Effector memory CD4-positive, alpha-beta T cell (primary cell): ENCODE measurements at places on chromosomes 5 and 9.

- DNase-seq = no peak
Observed at GRCh38 chr5:107512029-107512428, 158.7 kb downstream of the EFNA5 start.

GRCh38 chr5:54895816-54896341 lies 89.5 kb downstream of the ESM1 start:
- DNase-seq = no peak

GRCh38 chr9:18979367-18979766 lies 53.6 kb downstream of the SAXO1 start:
- no peak for DNase-seq

GRCh38 chr5:128774605-128775004 lies 190.7 kb upstream of the SLC27A6 start:
- DNase-seq = no peak

DNA sequence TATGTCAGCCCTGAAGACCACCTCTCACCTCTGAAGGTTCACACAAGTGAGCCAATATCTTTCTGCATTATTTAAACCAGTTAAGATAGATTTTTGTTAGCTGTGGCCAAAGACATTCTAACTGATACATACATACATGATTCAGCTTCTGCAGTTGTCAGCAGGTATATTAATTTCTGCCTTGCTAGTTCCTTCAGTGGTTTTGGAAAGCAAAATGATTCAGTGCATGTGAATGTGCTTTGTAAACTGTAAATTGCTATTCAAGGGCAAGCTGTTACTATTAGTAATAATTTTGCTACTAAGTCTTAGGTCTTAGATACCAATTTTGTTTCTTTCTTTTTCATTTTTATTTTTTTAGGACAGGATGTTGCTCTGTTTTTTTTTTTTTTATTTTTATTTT lies 89.2 kb upstream of the ERBIN start:
- no peak for DNase-seq

- DNase-seq = no peak
Observed at GRCh38 chr5:61768692-61769281, 436.7 kb downstream of the ZSWIM6 start.

DNA sequence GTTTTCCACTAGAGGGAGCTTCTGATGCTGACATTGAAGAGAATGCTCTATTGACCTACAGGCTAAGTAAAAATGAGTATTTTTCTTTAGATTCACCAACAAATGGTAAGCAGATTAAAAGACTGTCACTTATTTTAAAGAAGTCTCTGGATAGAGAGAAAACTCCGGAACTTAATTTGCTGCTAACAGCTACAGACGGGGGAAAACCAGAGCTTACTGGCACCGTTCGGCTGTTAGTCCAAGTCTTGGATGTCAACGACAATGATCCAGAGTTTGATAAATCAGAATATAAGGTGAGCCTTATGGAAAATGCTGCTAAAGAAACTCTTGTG lies 764 bp downstream of the PCDHA11 start:
- no peak for DNase-seq

- no peak for DNase-seq
Observed at GRCh38 chr9:135073081-135073740, 14.3 kb upstream of the OLFM1 start.

DNA sequence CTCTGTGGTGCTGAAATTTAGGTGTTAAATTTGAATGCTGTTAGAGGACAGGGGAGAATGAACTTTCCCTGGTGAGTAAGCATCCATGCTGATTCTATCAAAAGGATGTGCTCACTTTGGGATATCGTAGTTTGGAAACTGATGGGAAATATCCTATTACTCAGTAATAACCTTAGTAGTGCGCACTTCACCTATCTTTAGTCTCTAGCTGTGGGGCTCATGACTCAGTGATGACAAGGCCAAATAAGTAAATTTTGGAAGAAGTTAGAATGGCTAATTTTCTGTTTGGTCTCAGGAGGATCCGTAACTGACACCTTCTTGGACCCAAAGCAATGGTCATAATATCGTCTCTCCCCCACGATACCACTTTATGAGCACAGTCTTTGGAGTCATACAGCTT lies 448.4 kb downstream of the PSAT1 start:
- no peak for DNase-seq

- DNase-seq = no peak
Observed at GRCh38 chr5:116614603-116614920, 39.9 kb upstream of the SEMA6A start.

DNA sequence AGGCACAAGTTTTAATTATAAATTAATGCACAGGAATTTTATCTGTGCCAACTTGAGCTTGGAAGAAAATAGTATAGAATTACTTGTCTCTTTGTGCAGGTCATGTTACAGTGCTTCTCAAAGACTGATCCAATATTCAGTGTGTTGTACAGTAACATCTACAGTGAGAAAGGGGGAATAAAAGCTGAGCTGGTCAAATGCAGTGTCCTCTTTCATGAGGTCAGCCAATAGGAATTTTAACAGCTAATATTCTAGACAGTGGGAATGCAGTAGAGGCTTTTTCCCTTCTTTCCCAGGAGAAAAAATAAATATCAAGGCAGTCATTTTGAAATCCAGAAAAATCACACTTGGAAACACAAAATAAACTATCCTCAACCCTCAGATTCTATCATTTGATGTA lies 95.7 kb upstream of the ITGA1 start:
- no peak for DNase-seq

- no peak for DNase-seq
Observed at GRCh38 chr9:35892051-35892450, 14.0 kb upstream of the HRCT1 start.

- no peak for DNase-seq
Observed at GRCh38 chr5:100855937-100856430, 47.1 kb downstream of the ST8SIA4 start.

- no peak for DNase-seq
Observed at GRCh38 chr5:104344809-104345208, 782.2 kb upstream of the NUDT12 start.

- no peak for DNase-seq
Observed at GRCh38 chr9:123232332-123232731, 36.1 kb downstream of the STRBP start.

- DNase-seq = no peak
Observed at GRCh38 chr5:149408252-149409099, 29.4 kb upstream of the IL17B start.

GRCh38 chr9:26946753-26947727 lies at the start of gene PLAA:
PLAA (minus strand) TSS chr9:26947242; CDS start chr9:26947045, 197 bp downstream.
- DNase-seq = peak; percentile 73
